ENCODE measurements at places on chromosomes 11 and 22.

DNA sequence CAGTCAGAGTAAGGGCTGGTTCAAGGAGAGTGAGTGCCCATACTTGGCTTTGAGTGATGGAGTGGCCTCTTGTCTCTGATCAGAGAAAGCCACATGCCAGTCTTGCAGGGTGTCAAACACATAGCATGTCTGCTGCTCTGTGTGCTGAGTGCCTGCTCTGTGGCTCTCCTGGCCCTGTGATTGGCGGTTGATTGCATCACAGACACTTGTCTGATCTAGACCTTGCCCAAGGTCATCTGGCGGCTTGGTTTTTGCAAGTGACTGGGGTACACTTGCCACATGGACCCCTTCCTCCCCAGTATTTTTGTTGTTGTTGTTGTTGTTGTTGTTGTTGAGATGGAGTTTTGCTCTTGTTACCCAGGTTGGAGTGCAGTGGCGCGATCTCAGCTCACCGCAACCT is 10.3 kb downstream of the OSBP2 start:
- no peak for DNase-seq

- no peak for DNase-seq
Observed at GRCh38 chr22:23182309-23183060, 2.2 kb downstream of the BCR start.

DNA sequence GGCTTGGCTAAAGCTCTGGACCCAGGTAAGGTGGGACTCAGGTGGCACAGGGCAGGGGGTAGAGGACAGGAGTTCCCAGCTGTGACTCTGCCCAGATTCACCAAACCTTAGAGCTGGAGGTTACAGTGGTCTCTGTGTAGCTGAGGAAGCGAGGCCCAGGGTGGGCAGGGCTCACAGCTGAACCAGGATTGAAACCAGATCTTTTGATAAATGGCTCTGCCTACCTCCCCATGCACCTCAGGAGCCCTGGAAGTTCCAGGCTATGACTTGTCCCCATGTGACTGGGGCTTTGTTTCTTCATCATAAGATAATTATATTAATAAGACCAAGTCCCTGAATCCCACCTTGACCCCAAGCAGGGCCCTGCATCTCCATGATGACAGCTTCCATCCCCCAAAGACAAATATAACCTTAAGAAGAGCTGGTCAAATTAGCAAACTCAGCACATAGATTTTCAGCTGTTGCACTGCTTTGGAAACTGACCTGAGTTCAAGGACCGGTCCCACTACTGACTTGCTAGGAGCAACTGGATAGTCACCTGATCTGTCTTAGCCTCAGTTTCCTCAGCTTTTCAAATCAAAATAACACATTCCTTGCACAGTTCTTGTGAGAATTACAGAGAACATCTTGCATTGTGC is 21.3 kb upstream of the TSKU start:
- no peak for DNase-seq

GRCh38 chr11:83054001-83054400 is 17.7 kb downstream of the RAB30 start:
- no peak for DNase-seq

DNA sequence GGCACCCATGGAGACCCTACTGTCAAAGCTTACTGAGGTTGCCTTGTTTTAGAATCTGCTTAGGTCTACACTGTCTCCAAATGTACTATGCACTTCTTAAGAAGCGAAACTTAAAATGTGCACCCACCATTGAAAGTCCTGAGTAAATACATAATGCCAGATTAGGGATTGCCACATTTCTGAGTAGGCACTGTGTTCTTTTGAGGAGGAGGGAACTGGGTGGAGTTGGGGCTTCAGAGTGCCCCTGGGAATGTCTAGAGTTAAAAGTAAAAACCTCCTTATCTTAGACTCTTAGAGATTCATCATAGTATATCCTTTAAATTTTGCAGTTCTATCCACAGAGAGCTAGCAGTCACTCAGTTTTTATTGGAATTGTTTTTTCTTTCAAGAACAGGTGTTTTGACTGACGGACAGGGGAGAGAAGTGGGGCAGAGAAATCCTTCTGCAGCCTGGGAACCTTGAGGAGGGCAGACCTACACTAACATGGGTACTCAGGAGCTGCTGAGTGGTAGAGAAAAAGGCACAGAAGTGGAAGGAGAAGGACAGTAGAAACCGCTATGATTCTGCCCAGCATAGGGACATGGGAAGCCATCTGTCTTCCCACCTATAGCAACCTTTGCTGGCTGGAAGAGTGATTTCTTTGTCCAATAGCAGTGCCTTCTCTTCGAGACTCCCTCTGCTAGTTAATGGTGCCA is 33.4 kb upstream of the MICAL2 start:
- DNase-seq, result no peak

DNA sequence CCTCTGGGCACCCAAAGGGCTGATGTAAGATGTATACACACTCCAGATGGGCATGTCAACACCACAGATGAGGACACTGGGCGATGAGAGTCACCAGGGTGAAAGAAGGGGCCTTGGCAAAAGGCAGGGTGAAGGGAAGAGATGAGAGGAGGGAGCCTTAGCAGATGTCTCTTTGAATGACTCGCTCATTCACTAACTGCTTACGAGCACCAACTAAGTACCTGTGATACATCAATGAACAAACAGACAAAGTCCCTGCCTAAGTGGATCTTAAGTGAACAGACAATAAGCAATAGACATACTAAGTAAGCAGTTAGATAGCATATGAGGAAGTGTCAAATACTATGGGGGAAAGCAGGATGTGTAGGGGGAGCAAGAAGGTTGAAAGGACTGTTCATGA is 7.5 kb downstream of the ME3 start:
- DNase-seq, result no peak

GRCh38 chr11:131815590-131815989 is 445.2 kb downstream of the NTM start:
- no peak for DNase-seq

- no peak for DNase-seq
Observed at GRCh38 chr11:107545101-107545514, 20.4 kb downstream of the ALKBH8 start.

DNA sequence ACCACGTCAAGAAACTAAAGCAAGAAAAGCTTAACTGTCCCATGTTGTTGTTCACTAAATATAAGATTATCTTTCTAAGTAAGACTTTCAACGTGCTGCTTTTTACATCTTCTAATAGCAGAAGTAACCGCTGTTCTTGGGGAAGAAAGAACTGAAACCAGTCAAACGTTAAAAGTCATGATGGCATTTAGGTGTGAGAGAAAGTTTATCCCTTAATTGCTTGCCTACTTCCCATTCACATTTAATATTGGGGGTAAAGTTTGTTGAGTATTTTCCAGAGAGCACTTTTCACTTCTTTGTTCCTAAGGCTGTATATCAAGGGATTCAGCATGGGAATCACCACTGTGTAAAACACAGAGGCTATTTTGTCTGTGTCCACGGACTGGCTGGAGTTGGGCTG is 970 bp downstream of the OR5B21 start:
- DNase-seq, result no peak

DNA sequence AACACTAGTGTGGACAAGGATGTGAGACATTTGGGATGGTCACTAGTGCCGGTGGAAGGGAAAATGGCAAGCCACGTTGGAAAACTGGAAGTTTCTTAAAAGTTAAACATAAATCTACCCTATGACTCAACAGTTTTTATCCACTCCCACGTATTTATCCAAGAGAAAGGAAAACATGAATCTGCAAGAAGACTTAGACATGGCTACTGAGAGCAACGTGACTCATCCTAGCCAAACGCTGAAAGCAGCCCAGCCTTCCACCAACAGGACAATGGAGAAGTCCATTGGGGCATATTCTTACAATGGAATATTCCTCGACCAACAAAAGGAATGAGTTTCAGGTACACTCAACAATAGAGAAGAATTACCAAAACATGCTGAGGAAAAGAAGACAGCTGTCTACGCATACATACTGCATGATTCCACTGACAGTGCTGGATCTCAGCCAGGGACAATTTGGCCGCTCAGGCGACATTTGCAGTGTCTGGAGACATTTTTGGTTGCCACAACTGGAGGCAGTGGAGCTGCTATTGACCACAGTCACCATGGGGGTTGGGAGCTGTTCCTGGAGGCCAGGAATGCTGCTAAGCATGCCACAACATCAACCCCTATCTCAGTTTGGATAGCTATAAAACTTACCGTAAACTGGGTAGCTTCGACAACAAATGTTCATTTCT is 21.2 kb downstream of the SYT13 start:
- no peak for DNase-seq

DNA sequence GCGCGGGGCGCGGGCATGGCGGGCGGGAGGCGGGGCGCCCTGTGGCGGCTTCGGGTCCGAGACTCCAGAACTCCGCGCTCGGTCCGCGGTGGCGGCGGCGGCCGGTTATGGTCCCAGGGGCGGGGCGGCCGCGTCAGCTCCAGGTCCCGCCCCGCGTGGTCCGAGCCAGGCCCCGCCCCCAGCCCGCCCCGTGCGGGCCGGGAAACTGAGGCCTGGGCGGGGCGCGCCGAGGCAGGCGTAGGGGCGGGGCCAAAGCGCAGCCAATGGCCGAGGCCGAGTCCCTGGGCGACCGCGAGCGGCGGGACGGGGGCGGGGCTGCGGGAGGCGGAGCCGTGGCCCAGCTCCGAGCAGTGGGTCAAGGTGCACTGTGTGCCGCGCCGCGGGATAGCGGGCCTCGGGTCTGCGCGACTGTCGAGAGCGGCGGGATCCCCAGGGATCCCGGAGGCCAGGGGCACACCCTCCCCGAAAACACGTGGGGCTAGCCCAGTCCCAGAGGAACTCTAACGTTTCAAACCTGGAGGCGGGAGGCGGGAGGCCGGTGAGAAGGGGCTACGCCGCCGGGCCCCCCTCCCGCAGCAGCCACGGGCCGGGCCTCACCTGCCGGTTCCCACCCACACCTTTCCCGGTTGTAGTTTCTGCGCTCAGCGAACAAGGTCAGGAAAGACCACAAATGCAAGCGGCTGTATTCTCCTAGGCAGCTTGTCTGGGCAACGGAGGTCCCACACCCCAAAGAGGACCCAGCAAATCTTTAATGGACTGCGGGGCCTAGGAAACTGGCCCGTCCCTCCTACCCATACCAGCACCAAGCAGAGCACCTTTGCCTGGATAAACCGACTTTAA is at the start of gene SLC25A1:
Gene SLC25A1 (minus strand): TSS at position 80 of the 840 bp plus-strand sequence. CDS start 63 bp downstream, at position 17.
- peak; percentile 73 for DNase-seq

DNA sequence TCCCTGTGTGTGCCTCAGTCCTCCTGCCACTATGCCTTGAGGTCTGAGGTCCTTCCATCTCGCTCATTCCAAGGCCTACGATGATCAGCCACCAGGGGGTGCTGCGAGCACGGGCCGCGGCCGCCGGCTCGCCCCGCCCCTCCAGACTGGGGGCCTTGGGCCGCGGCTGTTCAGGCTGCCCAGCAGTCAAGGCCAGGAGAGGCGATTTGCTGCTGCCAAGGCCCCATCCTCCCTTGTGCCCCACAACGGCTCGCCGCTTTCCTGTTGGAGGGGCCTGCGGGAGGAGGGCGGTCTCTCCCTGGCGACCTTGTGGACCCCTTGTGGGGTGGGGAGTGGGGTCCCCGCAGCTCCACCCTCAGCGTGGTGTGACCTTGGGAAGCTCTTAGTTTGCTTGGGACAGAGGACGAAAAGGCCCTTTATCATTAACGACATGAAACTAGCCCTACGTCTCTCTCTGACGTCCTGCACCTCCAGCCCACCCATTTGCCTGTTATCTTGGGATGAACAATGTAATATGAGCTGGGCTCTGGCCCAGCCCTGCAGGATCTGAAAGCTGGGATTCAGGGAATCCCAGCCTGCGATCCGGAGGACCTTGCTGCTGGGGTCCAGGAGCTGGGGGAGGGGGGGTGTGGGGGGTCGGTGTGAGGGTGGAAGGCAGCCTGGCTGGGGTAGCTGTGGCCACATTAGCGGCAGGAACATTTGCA is 5.3 kb upstream of the GALR3 start:
- peak; percentile 32 for DNase-seq

GRCh38 chr22:44344407-44344806 is 31.7 kb upstream of the SHISAL1 start:
- DNase-seq, result no peak

DNA sequence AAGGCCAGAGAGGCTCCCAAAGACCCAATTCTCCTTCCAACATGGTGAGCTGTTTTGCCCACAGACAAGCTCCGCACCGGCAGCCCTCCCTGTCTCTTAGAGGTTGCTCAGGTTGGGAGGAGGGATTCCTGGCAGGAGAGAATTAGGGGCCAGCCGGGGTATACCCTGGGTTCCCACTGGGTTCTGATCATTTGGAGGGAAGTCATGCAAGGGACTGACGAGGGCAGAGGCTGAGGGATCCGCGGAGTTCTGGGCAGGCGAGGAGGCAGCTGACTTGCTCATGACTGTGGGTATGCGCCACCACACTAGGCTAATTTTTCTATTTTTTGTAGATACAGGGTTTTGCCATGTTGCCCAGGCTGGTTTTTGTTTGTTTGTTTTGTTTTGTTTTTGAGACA is 4.6 kb downstream of the ST3GAL4 start:
- DNase-seq, result no peak

GRCh38 chr11:105903113-105903512 is 118.9 kb downstream of the MSANTD4 start:
- no peak for DNase-seq

DNA sequence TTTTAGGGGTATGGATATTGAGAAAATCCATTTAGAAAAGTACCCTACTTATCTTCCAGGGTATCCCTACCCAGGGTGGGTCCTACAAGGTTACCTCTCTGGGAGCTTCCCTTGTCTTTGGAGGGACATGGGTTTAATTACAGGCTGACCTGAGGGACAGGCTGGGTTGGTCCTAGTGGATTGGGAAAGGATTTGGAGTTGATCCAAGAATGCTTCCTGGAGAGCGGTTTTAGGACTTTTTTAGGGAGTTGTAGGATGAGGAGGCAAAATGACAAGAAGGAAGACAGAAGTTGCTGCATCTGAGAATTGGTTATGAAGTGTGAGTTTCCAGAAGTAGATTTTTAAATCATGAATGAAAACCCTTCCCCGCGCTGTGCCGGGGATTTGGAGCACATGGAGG is 61.8 kb upstream of the CRTAM start:
- DNase-seq, result no peak

DNA sequence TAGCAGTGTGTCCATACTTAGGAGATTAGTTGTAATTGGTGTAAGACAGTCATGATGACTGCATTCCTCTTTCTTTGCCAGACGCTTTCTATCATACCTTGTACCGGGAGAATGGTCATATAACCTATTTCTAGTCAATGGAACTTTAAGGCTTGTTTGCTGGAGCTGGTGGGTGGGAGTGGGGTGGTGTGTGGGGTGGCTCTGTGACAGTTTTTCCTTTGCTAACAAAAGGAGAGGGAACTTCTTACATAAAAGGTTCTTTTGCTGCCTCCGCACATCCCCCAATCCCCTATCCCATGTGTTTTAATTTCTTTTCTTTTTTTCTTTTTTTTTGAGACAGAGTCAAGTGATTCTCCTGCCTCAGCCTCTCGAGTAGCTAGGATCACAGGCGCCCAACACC is 9.8 kb upstream of the NUCB2 start:
- no peak for DNase-seq

DNA sequence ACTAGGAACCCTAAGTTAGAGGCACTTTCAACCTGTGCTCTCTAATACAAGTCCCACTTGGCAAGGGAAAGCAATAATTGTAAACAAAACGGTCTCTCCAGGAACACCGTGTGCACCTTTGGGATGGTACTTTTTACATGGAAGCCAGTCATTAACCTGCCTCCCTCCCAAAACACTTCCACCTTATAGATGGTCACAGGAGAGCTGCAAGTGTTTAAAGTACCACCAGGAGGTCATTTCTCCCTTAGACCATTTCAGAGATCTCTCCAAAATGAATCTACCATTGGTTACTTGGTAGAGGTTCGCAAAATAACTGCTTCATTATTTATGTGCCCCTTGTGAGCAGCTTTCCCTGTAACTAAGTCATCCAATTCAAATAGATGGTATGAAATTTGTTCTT is 375.3 kb downstream of the DYNC2H1 start:
- no peak for DNase-seq
